Liver (tissue), 10 donors: ENCODE measurements at places on chromosomes 1 and 21. TPM values are rescaled to one million over a fixed set of nuclear protein-coding genes. Genes with fewer than 3 reads are reported as not detected.

The COL6A2 gene
- 80.8 TPM for polyA plus RNA-seq

The NCF2 gene
- polyA plus RNA-seq = 3.4 TPM

The PDZK1IP1 gene
- polyA plus RNA-seq = 2.2 TPM

The PIGR gene
- polyA plus RNA-seq = 16.1 TPM

The IL24 gene
- 0.13 TPM for polyA plus RNA-seq

The GAS5 gene
- 56.8 TPM for polyA plus RNA-seq

The CHD1L gene
- polyA plus RNA-seq = 14.1 TPM

The MSH4 gene
- polyA plus RNA-seq = not detected

The NLRP3 gene
- polyA plus RNA-seq = 0.39 TPM

The TIAM1 gene
- 3.0 TPM for polyA plus RNA-seq

The AQP10 gene
- polyA plus RNA-seq = not detected

The SRSF10 gene
- polyA plus RNA-seq = 68.7 TPM

The NKAIN1 gene
- not detected for polyA plus RNA-seq

The NBPF20 gene
- 2.4 TPM for polyA plus RNA-seq

The HSD11B1 gene
- 381 TPM for polyA plus RNA-seq

GRCh38 chr1:67437961-67438360 lies 7.8 kb upstream of the SERBP1 start:
- DNase-seq = no peak

GRCh38 chr21:41884501-41885030 lies 5.4 kb upstream of the PRDM15 start:
- DNase-seq = no peak

- DNase-seq = no peak
These were observed 436.0 kb upstream of the NR5A2 start for GRCh38 chr1:199591468-199591867.

DNA sequence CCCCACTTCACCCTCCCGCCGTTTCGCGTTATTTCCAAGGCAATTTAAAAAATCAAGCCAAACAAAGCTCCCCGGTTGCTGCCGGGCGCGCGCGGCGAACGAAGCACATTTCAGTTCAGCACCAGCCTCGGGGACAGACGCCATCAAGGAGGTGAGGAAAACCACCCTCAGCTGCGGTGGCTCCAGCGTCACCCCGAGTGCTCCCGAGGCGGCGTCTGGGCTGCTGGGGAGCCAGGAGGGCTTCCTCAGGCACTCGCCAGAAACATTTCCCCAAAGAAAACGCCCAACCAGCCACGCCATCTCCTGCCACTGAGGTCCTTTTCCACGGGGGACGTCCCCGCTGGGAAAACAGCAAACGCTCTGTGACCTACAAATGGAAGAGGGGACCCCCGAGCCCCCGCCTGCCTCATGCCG lies 623 bp downstream of the GNG4 start:
- peak; percentile 50 for DNase-seq

- DNase-seq = no peak
These were observed 107.0 kb downstream of the MRPS6 start for GRCh38 chr21:34180407-34180806.

GRCh38 chr1:5878971-5879370 lies 113.3 kb downstream of the NPHP4 start:
- no peak for DNase-seq

DNA sequence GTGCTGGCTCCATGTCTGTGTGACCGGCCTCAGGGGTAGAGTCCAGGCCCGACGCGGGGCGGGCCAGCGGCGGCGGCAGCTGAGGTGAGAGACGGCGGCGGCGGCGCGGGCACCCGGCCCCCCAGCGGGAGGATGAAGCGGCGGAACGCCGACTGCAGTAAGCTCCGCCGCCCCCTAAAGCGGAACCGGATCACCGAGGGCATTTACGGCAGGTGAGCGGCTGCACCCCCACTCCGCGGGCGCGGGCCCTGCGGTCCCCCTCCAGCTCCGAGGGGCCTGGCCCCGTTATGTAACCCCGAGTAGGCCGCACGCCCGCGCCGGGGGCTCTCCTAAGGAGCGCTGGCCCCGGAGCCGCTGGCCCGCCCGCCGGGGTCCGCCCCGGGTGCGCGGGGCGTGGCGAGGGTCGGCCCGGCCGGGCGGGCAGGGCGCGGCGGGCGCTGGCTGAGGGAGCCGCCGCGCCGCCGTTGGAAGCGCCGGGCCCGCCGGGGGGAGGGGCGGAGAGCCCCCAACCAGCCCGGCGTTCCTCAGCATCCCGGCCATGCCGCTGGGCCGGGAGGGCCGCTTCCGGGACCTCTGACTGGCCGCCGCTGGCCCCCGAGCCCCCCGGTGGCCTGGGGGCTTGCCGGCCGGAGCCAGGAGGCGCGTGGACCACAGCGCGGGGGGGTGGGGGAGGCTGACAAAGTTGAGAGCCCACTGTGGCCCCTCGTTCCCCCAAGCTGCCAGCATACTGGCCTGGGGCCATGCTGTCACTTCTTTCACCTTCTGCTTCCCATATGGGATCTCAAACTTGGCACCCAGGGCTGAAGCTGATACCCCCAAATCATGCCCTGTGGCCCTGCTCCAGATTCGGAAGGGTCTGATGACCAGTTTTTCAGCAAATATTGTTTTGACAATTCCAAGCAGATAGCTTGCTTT lies 527 bp downstream of the MACO1 start:
- no peak for DNase-seq

GRCh38 chr1:226832613-226833012 lies 37.8 kb upstream of the PSEN2 start:
- no peak for DNase-seq

GRCh38 chr1:55443175-55443915 lies 228.2 kb upstream of the USP24 start:
- no peak for DNase-seq

GRCh38 chr1:206940588-206940936 lies 5.7 kb downstream of the PIGR start:
- no peak for DNase-seq

DNA sequence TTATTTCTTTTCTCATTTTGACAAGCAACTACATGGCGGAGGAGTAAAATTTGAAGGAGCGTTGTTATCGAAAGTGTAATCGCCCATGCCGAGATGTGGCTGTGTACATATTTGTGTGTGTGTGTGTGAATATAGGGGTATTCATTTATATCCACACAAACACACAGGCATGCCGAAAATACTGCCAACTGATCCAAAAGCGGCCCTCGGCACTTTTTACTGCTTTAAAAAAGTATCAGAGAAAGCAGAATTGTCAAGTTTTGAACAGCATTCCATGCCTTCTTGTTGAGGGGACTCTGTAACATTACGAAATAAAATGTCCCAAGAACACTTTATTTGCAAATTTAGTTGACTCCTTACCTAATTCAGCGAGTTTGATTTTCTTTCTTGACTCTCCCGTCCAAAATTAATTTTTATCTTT lies 1.1 kb downstream of the PBX1 start:
- DNase-seq = peak; percentile 41

GRCh38 chr1:9621032-9621431 lies 30.5 kb upstream of the PIK3CD start:
- no peak for DNase-seq

- no peak for DNase-seq
These were observed 53.4 kb downstream of the ZBTB18 start for GRCh38 chr1:244104309-244105060.

DNA sequence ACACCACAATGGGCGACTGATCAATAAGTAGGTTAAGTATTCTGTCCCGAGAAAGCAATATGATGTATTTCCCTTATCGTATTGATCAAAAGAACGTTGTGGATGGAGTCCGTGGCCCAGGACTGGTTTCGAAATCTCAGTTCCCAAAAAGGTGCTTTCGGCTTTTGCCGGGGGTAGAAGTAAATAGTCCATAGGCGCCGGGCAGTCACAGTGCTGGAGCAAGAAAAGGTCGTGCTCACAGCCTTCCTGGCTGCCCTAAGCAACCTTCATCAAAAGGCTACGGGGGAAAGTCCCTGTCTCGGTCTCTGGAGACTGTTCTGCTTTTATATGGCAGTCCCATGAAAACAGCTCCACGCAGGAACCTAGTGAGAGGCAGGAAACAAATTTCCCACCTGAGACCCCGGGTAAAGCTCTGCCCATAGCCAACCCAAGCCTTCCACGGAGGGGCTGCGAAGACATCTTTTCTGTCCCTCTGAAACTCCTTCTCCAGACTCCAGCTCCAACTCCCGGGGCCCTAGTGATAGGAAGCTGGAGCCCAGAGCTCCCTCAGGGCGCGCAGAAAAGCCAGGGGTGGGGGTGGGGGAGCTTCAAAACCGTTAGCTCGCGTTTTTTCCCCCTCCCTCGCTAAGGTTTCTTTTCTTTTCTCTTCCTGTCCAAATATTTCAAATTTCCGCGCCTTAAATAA lies 7.0 kb downstream of the CDKN2C start:
- DNase-seq = peak; percentile 39

DNA sequence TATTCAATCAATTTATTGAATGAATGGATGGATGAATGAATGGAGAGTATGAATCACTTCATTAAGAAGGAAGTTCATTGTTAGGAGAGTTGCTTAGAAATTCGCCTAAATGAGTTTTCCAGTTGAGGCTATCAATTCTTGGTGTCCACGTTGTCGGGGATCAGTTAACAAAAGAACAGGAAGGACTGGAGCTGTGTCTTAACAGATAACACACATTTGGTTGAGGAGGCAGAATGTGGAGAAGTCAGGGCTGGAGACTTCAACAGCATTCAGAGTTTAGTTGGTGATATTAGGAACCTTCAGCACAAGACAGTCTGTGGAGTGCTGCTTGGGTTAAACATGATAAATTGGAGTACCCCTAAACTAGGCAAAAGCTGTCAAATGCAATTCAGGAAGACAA lies 33.7 kb downstream of the ZBTB18 start:
- no peak for DNase-seq

GRCh38 chr1:88276163-88276562 lies 407.9 kb upstream of the PKN2 start:
- no peak for DNase-seq

- DNase-seq = no peak
These were observed 78.9 kb downstream of the KAZN start for GRCh38 chr1:14677292-14677971.

DNA sequence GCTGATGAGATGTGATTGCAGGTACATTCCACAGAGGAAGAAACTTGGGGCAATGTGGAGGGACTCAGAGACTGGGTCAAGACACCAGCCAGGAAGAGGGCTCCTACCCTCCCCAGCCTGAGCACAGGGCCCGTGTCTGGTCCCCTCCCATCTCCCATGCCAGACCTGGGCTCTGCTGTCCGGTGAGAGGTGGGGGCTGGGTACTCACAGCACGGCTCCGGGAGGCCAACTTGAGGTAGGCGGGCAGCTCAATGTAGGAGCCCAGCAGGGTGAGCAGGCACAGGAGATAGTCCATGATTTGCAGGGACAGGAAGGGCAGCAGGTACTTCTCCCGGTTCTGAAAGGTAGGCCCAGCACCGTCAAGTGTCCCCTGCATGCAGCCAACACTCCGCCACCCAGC lies 16.2 kb upstream of the MATN1 start:
- DNase-seq = no peak

DNA sequence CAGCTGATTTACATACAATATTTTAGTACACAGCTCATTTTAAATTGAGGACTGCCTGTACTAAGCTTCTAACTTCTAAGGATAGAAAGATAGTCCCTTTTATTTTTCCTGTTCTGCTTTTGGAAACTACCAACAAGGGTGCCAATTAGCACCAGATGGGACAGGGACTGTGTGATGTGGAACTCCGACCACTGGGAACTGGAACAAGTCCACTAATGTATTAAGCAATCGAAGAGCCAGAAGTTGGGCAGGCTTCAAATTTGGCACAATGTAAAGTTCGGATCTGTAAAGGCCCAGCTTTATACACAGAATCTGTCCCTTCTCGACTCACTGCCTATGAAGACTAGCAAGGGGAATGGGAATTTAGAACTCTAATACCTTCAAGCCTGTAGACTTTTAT lies 149.3 kb downstream of the ZC3H11B start:
- no peak for DNase-seq

DNA sequence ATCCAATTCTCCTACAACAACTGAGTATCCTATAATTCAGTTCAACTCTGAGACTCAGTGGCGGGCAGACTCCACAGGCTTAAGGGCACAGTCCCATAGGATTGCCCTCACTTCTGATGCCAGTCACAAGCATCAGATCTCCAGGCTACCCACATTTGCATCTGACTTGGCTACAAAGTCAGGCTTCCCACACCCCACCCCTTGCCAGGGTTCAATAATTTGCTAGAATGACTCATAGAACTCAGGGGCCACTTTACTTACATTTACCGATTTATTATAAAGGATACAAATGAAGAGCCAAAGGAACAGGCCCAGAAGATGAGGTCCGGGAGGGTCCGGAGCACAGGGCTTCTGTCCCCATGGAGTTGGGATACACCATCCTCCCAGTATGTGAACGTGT lies 36.0 kb upstream of the SLAMF9 start:
- no peak for DNase-seq

DNA sequence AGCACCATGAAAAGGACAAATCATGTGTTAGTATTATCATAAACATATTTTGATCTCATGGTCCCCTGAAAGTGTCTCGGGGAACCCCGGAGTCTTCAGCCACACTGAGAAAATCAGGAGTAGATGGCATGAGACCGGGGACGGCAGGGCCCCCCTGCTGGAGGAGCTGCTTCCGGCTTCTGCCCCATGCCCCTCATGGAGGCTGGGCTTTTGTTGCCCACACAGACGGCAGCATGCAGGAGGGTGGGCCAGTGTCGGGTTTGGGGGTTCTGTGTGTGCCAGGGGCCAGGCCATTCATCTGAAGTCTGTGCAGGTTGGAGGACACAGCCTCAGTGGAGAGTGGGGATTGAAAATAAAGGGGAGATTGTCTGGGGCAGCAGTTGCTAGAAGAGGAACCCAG lies 75.1 kb upstream of the CD34 start:
- no peak for DNase-seq

DNA sequence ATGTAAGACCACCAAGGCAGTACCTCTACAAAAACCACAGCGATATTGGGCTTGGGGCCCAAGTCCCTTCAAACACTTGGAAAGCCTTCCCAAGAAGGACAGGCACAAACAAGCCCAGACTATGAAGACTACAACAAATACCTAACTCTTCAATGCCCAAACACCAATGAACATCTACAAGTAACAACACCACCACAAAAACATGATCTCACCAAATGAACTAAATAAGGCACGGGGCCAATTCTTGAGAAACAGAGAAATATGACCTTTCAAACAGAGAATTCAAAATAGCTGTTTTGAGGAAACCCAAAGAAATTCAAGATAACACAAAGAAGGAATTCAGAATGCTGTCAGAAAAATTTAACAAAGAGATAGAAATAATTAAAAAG lies 86.8 kb downstream of the COL24A1 start:
- DNase-seq = no peak

GRCh38 chr1:201183209-201183608 lies 7.4 kb upstream of the IGFN1 start:
- DNase-seq = no peak

GRCh38 chr1:19690342-19690741 lies 25.7 kb downstream of the HTR6 start:
- DNase-seq = no peak

GRCh38 chr1:236141447-236142252 lies 689 bp upstream of the GPR137B start:
- DNase-seq = no peak

DNA sequence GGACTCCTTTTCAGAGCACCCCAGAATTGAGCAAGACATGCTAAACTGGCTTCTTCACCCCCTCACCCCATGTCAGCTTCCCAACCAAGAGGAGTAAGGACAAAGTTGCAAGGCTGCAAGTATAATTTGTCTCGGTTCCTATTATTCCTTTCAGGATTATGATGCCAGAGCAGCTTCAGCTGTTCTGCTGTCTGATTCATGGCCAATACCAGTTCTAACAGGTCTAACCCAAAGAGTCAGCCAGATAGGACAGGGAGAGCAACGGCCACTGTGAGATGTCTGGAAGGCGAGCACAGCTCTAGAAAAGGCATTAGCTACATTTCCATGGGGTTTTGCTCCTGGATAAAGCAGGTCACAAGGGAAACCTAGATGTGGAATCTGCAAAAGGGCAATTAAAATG lies 53.3 kb upstream of the HOOK1 start:
- DNase-seq = no peak

GRCh38 chr1:113890816-113891215 lies 3.4 kb upstream of the BCL2L15 start:
- no peak for DNase-seq
